ENCODE measurements at places on chromosomes 6 and 20. TPM values are rescaled to one million over a fixed set of nuclear protein-coding genes. Genes with fewer than 3 reads are reported as not detected.

The DHX35 gene
- total RNA-seq: 12.0 TPM

The CST5 gene
- not detected for total RNA-seq

The HLA-DOB gene
- total RNA-seq: not detected

The FOXC1 gene
- 3.3 TPM for total RNA-seq

The CRISP2 gene
- total RNA-seq: not detected

The KCNQ5 gene
- 1.5 TPM for total RNA-seq

The EYS gene
- total RNA-seq: 13.2 TPM

The TBPL1 gene
- total RNA-seq: 156 TPM

The BNIP5 gene
- not detected for total RNA-seq

The QKI gene
- 50.5 TPM for total RNA-seq

The C6orf163 gene
- 8.2 TPM for total RNA-seq

- DNase-seq: no peak
Observed at GRCh38 chr6:168104636-168105035, 25.6 kb upstream of the FRMD1 start.

GRCh38 chr6:141153563-141153962 lies 979.2 kb upstream of the GJE1 start:
- DNase-seq: no peak

- DNase-seq: no peak
Observed at GRCh38 chr20:14724468-14724867, 387.1 kb upstream of the FLRT3 start.

DNA sequence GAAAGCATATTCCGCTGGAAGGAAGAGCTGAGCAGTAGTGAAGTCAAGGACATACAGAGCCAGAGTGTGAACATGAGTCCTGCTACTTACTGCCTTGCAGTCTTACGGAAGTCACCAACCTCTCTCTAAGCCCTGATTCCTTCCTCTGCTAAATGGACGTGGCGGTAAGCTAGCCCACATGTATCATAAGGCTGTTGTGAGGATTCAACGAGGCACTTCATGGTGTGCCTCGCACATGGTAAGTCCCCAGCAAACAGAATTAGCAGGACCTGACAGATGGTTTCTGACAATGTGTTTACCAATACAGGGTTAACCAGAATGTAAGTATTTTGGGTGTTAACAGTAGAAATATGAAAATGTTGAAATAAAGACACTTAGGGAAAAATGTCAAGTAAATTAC lies 93.2 kb downstream of the IRF4 start:
- no peak for DNase-seq

- no peak for DNase-seq
Observed at GRCh38 chr6:46687619-46688097, at the start of gene TDRD6. Gene TDRD6, plus strand, starts transcription at chr6:46687885. Its CDS starts 244 bp downstream, at chr6:46688129.

DNA sequence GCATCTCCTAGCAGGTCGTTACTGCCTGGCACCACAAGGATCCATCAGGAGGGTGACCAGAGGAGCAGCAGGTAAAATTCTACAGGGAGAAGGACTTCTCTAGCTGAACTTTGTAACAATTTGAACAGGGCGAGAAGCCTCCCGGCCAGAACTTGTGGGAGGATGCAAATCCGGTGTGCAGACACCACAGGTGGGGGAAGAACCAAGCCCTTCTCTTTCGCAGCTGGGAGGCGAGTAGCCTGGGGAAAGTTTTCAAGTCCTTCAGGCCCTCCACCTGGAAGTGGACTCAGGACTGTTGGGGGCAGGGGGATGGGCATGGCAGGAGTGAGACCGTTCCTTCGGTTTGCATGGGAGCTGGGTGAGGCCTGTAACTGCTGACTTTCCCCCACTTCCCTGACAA lies 42.7 kb upstream of the FAM210B start:
- DNase-seq: no peak

GRCh38 chr6:165686596-165687365 lies 23.7 kb upstream of the PDE10A start:
- no peak for DNase-seq

GRCh38 chr6:63816982-63817436 lies 181.4 kb downstream of the PHF3 start:
- DNase-seq: peak; percentile 27

GRCh38 chr20:62603021-62603906 lies 39.0 kb upstream of the SLCO4A1 start:
- DNase-seq: no peak

- no peak for DNase-seq
Observed at GRCh38 chr20:57043091-57043490, 223.3 kb downstream of the BMP7 start.
